ENCODE measurements at places on chromosomes 7 and 10.

GRCh38 chr7:167976-168791 is 24.2 kb upstream of the FAM20C start:
- no peak for DNase-seq

GRCh38 chr7:5533821-5534367 is 110.3 kb upstream of the TNRC18 start:
- DNase-seq: no peak

DNA sequence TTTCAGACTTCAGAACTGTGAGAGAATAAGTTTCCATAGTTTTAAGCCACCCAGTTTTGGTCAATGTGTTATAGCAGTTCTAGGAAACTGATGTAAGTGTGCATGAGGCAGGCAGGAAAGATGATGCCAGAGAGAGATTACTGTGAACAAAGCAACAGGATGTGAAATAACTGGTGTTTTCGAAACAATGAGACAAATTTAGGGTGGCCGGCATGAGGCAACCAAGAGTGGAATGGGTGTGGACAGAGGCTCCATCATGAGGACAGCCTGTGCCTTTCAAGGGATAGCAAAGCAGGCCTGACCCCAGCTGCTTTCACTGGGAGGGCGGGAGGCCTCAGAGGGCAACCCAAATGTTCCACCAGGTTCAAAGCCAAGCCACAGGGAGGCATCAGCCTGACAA is 67.3 kb upstream of the UCN3 start:
- DNase-seq: peak; percentile 52

- DNase-seq: no peak
Observed at GRCh38 chr7:93972029-93972725, 32.0 kb downstream of the BET1 start.

DNA sequence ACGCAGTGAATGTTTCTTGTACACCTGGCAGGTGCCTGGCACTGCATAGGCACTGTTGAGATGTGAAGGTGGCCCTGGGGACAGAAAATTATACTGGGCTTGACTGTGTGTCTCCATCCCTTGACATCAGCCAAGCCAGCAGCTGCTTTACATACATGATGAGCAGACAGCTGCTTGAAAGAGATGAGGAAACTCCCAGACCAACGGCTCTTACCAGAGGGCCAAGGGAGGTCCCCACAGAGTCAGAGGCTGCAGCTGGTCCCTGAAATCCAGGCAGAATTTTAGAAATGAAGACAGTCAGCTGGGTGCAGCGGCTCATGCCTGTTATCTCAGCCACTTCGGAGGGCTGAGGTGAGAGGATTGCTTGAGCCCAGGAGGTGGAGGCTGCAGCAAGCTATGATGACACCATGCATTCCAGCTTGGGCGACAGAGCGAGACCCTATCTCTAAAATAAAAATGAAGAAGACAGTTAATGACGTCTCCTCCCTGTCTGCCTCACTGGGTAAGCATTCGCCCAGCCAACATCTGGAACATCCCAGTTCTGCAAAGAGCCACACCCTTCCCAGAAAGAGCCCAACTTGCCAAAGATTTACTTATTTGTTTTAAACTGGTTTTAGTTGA is 17.6 kb downstream of the LIMK1 start:
- no peak for DNase-seq

- no peak for DNase-seq
Observed at GRCh38 chr7:106520962-106521514, 139.9 kb downstream of the CCDC71L start.

GRCh38 chr10:55397777-55398496 is 596.9 kb upstream of the PCDH15 start:
- DNase-seq: no peak

GRCh38 chr7:50648076-50648475 is 82.9 kb upstream of the DDC start:
- DNase-seq: no peak

DNA sequence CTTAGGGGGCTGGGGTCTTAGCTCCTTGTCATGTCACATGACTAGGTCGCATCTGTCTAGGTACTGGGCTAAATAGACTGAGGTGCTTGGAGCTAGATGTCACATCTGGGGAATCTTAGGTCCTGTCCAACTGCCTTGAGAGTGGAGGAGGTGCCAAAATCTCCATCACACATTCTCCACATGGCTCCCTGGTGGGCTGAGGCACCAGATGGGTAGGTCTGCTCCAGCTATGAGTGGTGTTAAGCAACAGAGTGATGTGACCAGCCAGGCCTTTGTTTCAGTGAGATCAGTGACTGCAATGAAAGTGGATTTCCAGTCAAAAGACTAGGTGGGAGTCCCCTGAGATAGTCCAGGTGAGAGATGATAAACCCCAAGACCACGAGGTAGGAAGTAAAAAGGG is 251.8 kb downstream of the BMPER start:
- no peak for DNase-seq

DNA sequence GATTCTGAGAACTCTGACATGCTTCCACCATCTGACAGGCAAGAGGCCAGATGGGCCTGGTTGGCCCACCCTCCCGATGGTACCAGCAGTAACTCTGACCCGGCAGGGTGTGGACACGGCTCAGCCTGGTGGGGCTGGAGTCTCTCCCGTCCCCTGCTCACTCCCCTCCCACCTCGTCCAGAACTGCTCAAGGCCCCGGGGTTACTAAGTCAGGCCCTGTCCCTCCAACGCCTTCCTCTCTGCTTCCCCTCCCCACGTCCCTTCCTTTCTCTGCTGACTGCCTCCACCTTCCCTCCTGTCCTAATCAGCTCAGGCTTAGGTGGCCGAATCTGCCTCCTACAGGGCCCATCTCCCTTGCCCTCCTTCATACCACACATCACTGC is 12.5 kb downstream of the CALML5 start:
- no peak for DNase-seq

- no peak for DNase-seq
Observed at GRCh38 chr7:46059308-46060020, 138.4 kb upstream of the IGFBP3 start.

DNA sequence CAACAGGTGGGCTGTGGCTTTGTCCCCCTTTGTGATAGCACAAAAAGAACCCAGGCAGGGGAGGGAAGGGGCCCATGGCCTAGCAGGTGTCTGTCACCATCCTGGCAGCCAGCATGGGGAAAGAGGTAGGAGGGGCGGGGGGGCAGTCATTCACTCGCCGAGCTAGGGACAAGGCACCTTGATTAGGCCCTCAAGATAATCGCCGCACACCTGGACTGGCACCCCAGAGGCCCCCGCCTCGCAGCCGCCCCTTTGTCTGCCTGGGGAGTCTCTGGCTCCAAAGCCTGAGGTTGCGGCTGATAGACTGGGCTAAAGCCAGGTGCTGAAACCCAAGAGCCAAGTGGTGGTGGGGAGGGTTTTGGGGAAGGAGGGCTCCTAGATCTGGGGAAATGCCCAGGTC is 151.2 kb upstream of the PCBD1 start:
- no peak for DNase-seq

GRCh38 chr7:93728292-93728691 is 153.8 kb upstream of the CALCR start:
- no peak for DNase-seq

DNA sequence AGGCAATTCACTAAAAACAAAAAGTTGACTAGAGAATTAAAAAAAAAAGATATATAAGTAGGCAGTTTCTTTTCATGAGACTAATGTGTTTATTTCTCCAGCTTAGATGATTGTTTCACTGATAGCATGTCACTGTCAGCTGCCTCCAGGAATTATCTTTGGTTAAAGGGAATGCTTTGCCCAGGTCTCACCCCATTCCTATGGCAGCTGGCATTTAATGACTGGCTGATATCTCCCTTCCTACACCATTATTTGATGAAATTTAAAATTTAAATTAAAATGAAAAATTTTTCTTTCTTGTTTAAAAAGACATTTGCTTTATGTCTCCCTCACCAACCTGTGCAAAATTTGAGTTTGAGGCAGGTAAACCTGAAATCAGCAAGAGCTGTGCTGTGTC is 214.5 kb upstream of the PRSS1 start:
- DNase-seq: no peak

- no peak for DNase-seq
Observed at GRCh38 chr7:34840176-34840785, 182.3 kb downstream of the NPSR1 start.

DNA sequence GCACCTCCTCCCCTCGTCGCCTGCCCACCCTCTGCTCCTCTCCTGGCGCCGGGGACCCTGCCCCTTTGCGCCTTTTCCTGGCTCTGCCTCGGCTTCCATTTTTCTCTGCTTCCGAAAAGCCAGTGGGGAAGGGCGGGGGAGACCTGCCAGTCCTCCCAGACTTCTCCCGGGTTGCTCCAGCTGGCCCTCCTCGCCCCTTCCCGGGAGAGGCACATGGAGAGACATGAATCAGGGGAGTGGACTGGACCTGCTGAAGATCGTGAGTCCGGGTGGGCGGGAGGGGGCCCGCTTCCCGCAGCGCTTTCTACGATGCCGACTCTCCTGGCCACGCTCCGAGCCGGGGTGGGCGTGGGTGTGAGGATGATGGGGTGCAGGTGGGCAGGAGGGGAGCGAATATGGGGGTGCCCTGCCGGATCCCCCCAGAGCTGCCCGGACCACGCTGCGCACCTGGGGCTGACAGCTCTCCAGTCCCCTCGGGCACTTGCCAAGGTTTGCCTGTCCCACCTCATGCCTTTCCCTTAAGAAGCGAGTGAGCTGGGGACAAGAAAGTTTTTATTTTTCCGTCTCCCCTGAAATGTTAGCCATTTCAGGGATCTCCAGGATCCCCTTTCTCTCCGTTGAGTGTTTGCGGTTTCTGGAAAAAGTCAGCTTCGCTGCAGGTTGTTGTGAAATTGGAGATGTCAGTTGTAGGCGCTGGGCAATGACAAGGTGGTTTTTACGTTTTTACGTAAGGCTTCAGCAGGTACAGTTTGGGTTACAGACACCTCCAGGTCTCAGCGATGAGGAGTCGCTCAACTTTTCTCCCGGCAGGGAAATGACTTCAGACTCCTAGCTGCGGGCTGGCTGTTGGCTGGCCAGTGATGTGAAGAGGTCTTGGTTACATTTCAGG is 977 bp downstream of the CACNB2 start:
- DNase-seq: no peak

GRCh38 chr10:71285180-71285545 is 33.9 kb upstream of the SLC29A3 start:
- no peak for DNase-seq

DNA sequence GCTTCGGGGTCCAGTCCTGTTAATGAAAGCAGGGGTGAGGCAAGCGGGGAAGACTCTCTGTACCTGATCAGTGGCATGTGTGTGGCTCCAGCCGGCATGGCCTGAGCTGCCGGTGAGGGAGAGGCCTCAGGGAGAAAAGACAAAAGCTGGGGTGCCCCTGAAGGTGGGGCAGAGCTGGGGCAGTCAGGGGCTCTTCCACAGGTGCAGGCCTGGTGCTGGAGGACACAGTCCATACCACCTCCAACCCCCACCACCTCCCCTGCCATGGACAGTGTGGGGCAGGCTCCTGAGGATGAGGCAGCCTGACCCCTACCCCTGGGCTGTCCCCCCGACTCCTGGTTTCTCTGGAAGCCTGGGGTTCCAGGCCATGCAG is 129.5 kb downstream of the LHPP start:
- DNase-seq: no peak

DNA sequence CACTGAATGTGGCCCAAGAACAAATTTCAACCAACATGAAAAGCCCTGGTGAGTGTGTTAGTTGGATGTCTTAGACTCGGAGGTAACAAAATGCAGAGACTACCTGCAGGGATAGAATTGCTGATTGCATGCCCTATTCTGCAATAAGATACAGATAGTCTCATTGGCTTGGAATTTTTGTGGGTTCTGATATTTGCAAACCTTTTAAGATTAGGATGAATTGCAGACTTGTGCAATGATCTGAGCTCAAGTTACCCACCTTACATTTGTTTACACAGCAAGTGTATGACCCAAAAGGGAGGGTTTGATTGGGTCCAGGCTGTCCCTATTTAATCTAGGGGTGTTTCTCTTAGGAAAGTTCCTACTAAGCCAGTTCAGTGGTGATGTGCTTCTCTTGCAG is 45.4 kb downstream of the GPR37 start:
- no peak for DNase-seq

DNA sequence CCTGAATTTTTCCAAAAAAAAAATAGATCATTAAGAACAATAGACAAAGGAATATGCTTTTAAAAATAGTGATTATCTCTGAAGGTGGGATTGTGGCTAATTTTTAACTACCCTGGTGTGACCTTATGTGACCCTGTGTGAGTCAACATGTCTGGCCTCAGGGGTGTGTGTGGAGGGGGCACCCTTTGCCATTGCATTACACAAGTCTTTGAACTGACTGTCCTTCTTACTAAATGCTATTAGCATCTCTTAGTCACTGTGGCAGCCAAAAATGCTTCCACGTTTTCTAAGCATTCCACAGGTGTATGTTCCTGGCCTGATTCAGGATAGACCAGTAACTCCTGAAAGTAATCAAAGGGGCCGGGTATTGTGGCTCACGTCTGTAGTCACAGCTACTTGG is 175.4 kb downstream of the MGMT start:
- no peak for DNase-seq

- no peak for DNase-seq
Observed at GRCh38 chr7:37604078-37604477, 79.5 kb upstream of the GPR141 start.

GRCh38 chr7:17497549-17498167 is 199.2 kb downstream of the AHR start:
- DNase-seq: no peak

DNA sequence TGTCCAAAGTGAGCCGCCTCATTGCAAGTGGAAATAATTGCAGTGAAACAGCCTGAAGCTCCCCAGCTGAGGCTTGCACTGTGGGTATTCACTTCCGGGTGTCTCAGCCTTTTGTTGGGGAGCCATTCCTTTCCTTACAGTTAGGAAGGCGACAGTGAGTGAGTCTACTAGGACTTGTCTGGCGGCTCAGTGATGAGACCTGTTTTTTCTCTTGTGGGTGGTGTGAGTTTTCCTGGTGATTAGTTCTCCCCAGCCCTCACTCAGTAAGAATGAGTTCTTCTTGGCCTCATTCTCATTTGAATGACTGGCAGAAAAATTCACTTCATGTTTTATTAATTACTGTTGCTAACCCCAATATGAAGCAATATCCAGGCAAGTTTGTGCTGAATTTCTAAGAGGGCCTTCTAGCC is 2.6 kb downstream of the PGAM1 start:
- peak; percentile 30 for DNase-seq

DNA sequence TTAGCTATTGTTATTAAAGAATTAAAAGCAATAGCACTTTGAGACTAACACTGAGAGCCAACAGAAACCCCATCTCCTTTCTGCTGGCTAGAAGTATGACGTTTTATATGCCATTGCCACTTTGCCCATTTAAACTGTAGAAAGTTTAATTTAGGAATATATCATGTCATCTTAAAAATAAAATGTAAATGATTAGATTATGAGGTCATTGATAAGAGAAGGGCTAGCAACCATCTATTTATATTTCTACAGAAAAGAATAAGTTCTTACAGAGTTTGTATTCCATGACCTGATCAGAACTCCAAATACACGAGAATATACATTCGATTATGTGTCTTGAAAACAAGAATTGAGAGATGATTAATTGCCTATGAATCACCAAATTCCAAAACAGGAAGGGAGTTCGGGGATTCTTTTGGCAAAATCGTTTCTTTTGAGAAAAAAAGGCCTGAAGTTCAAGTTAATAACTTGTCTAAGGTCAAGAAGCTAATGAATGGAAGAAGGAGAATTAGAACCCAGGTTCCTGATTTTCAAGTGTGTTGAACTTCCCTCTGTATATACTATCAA is 227.0 kb downstream of the TRIL start:
- DNase-seq: no peak

GRCh38 chr10:105195831-105196230 is 554.7 kb downstream of the SORCS3 start:
- DNase-seq: no peak
